Transverse colon (tissue), 4 donors: ENCODE measurements at places on chromosomes 2 and 18. TPM values are rescaled to one million over a fixed set of nuclear protein-coding genes. Genes with fewer than 3 reads are reported as not detected.

GRCh38 chr2:23967846-23968245 lies 27.6 kb downstream of the UBXN2A start:
- no peak for DNase-seq

DNA sequence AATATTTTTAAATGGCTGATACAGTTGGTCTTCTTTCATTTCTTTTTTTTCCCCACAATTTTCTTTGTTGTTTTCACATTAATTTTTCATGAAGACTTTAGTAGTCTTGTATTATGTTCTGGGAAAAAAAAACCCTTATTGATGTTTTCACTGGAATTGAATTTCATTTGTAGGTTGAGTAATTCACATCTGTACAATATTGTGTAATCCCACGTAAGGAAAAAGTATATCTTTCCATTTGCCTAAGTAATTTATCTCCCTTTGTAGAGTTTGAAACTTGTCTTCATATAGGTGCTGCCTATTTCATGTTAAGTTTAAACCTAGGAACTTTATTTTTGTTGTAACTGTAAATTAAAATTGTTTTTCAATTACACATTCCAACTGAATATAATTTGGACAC lies 2.0 kb downstream of the DNAJC27 start:
- DNase-seq = no peak

- DNase-seq = no peak
These were observed 22.1 kb upstream of the CNGA3 start for GRCh38 chr2:98324181-98324580.

GRCh38 chr18:9834551-9834950 lies 51.2 kb upstream of the TXNDC2 start:
- DNase-seq = no peak

DNA sequence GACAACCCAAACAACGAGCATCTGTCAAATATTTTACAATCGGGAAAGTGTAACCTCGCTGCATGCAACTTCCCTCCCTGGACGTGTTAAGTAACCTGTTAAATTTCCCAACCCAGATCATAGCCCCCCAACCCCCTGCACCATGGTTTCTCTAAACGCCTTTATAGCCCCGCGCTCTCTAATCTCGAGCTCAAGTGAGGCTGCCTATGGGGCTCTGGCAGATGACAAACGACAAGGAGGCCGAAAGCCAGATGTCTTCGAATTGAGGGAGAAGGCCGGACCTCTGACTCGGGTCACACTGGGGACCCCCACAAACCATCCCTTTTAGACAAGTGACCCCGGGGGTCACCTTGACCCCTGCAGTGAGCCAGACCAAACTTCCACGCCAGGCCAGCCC lies 526 bp downstream of the COX7A2L start:
- DNase-seq = no peak

- DNase-seq = no peak
These were observed 135.2 kb upstream of the ACVR2A start for GRCh38 chr2:147709655-147710054.

- no peak for DNase-seq
These were observed 117.8 kb downstream of the ACKR3 start for GRCh38 chr2:236687296-236687965.

DNA sequence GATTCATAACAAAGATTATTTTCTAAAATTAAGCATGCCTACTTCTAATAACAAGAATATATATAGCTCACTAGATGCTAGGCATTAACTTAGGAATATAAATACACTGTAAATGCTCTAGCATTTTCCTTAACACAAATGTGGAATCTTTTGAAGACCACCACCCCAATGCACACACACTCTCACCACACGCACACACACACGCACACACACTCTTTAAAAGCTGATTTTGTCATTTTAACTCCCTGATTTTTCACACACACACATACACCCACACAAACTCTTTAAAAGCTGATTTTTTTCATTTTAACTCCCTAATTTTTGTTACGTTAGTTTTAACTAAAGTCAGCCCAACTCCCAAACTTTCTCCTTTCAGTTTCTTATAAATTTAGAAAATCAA lies 3.0 kb downstream of the COL5A2 start:
- DNase-seq = no peak

GRCh38 chr18:61992285-61992684 lies 99.5 kb upstream of the RNF152 start:
- no peak for DNase-seq

GRCh38 chr2:29363111-29363510 lies 247.9 kb downstream of the CLIP4 start:
- no peak for DNase-seq

Gene EIPR1
- total RNA-seq = 13.1 TPM

Gene HOXD3
- not detected for total RNA-seq

Gene C2orf72
- 28.4 TPM for total RNA-seq

Gene TRAF3IP1
- 10.0 TPM for total RNA-seq

Gene PRKCE
- 10.8 TPM for total RNA-seq

Gene GYPC
- 19.1 TPM for total RNA-seq

Gene LTBP1
- total RNA-seq = 56.7 TPM

Gene C2orf80
- total RNA-seq = not detected

Gene IL36G
- 2.8 TPM for total RNA-seq

Gene UGT1A1
- total RNA-seq = 4.4 TPM
